AG10803 (cell line): ENCODE measurements at places on chromosomes 16 and 17.
A peak's percentile ranks its signal among the peaks of the same experiment; 100 is the strongest.

DNA sequence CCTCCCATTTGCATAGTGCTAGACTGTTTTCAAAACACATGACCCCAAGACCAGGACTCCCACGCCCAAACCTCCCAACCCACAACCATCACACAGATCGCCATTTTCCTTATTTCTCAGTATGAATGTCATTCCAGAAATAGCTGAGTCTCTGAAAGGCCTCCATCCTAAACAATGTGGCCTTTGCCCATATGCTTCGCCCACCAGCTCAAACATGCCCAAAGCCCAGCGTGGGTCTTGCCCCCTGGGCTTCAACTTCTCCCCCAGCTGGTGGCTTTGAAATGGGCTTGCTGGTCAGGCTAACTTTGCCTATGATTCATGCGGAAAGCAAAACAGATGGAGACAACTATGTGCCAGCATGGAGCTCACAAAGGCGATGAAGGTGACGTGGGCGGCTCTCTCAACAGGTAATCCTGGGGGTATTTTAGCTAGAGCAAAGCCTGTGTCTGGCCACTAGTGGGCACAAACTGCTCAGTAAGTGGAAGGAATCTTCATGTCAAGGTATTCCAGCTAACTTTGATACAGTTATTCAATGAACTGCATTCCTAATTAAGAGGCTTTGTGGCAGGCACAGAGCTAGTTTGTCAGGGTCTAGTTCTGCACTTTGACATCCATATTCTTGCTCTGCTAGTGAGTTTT is 17.1 kb downstream of the PMP22 start:
- peak; percentile 17 for DNase-seq

GRCh38 chr16:23306199-23307100 is 4.3 kb downstream of the SCNN1B start:
- no peak for DNase-seq

DNA sequence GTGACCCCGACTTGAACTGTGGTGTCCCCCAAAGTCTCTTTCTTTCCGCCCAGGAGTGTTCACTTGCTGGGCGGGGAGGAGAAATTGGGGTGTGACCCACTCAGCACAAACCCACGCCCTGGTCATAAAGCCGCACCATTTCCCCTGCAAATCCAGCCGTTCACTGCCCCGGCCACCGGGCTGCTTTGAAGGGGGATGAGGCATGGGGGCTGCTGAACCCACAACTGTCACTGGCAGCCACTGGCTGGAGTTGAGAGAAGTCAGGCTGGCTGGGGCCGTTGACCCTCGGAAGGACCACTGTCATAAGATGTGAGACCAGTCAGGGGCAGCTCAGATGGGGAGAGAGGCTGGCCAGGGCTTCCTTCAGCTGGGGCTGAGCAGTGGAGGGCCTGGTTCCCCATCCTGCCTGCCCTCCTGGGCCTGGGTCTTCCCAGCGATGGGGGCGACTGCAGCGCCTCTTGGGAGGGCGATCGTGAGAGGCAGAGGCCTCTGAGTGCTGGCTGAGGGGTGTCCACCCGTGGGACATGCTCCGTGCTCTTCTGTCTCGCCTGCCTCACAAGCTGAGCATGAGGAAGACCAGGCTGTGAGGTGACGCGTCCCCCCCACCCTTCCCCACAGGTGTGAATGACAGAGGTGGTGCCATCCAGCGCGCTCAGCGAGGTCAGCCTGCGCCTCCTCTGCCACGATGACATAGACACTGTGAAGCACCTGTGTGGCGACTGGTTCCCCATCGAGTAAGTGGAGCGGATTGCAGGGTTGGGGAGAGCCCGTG is 19.5 kb downstream of the C16orf90 start:
- DNase-seq = no peak

- no peak for DNase-seq
Observed at GRCh38 chr17:31550389-31551056, 159.0 kb downstream of the RAB11FIP4 start.

DNA sequence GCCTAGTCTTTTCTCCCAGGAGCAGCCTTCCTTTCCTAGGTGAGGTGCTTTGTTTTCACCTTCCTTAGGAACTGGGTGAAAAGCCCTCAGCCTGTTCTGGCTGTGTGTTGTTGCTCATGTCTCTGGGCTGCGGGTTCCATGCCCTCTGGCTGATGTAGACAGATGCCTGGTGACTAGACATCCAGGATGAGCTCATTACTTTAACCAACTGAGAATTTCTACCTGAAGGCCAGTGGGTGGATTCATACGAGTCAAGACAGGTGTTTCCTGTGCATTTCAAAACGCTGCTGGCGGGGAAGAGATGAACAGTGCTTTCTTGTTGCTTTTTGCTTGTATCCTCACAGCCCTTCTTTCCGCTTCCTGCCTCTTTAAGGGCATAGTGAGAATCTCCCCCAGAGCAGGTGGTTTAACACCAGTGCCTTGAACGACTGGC is 22.3 kb downstream of the SAP30BP start:
- DNase-seq = no peak

DNA sequence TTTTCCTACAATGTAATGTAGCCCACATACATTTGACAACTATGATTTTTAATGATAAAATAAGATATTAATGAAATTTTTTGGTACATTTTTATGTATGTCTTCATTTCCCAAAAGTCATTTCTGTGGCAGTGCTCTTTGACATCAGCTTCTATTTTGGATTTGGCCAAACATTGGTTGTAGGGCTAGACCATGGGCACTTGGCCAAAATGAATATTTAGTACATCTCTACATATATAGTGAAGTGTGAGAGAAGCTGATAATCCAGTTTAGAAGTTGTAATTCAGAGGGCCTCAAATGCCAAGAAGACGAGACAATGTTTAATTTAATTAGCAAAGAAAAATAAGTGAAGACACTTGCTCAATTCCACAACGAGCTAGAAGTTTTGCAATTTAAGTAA is 724.9 kb upstream of the SOX9 start:
- DNase-seq = no peak

GRCh38 chr17:59804901-59805465 is 87.8 kb downstream of the TUBD1 start:
- peak; percentile 49 for DNase-seq

- DNase-seq = no peak
Observed at GRCh38 chr17:42848093-42848492, 2.9 kb upstream of the AOC3 start.

DNA sequence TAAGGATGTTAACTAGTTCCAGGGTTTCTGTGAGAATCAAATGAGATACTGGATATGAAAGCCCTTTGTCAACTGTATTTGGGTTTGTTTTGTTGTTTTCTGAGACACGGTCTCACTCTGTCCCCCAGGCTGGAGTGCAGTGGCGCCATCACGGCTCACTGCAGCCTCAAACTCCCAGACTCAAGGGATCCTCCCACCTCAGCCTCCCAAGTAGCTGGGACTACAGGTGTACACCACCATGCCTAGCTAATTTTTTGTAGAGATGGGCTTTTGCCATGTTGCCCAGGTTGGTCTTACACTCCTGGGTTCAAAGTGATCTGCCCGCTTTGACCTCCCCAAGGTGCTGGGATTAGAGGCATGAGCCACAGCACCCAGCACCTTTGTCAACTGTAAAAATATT is 8.9 kb downstream of the SUPT4H1 start:
- no peak for DNase-seq

DNA sequence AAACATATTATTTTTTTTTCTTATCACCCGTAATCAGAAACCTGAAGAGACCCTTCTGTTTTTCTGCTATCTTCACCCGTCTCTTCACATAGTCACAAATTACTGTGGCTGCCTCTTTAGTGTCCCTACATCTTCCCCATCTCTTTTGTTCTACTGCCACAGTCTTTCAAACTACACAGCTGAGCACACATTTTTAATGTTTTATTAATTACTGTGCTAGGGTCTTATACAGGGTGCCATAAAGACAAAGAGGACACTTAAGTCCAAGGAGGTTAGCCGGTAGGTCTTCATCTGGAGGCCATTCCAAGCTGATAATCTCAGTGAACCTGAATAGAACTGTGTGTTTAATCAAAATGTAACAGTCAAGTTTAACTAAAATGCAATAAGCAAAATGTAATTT is 20.7 kb downstream of the CNTNAP4 start:
- no peak for DNase-seq

- no peak for DNase-seq
Observed at GRCh38 chr17:4978726-4979125, 8.7 kb downstream of the CAMTA2 start.

- peak; percentile 18 for DNase-seq
Observed at GRCh38 chr16:46715769-46716305, 26.4 kb downstream of the ORC6 start.

DNA sequence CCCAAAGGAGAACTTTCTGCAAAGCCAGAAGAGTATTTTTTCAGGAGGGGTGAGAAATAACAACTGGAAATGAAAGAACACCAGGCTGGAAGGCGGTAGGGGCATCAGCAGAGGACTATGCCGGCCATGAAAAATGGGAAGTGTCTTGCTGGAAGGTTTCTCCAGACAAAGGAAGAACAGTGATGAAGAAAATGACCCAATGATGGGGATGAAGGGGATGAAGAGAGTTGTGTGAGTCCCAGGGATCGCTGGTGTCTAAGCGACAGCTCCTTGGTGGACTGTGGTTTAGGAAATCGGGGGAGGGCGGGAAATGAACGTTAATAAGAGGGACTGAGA is 623 bp downstream of the TTLL6 start:
- DNase-seq = no peak

- DNase-seq = peak; percentile 52
Observed at GRCh38 chr17:39174920-39175694, 9.1 kb upstream of the ARL5C start.

- no peak for DNase-seq
Observed at GRCh38 chr16:59188029-59188428, 453.9 kb upstream of the GOT2 start.

GRCh38 chr17:27956601-27957445 is 63.7 kb upstream of the LYRM9 start:
- peak; percentile 22 for DNase-seq

GRCh38 chr17:36943250-36944191 is 5.2 kb upstream of the AATF start:
- no peak for DNase-seq

DNA sequence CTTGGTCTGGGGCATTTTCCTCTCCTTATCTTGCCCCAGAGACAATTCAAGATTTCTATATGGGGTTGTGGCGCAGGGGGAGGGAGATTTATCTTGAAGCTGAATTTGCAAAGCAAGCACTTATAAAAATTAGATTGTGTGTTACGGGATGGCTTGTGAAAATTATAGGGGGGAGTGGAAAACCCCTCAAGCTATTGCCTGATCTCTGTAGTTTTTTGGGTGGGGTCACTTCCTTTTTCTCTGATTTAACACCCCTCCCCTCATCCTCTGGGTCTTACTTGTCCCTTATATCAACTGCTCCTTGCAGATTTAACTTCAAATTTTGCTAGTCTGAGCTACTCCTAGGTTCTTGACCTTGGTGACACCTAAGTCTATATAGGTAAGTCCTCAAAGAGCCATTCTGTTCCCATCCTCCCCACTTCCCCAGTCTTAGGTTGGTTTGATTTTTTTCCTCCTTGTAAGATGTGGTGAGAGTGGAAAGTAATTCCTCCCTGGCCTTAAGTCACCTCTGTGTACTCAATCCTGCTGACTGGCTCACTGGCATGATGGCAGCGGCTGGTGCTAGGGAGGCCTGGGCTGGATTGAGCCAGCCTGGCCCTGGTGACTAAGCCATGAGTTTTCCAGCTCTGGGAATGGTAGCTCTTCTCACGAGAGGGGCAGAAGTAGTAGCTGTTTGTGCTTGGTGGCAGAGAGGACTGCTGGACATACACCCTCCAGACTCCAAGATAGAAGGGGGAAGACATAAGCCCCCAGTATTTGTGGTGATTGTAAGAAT is 2.3 kb downstream of the ARL4D start:
- peak; percentile 88 for DNase-seq

DNA sequence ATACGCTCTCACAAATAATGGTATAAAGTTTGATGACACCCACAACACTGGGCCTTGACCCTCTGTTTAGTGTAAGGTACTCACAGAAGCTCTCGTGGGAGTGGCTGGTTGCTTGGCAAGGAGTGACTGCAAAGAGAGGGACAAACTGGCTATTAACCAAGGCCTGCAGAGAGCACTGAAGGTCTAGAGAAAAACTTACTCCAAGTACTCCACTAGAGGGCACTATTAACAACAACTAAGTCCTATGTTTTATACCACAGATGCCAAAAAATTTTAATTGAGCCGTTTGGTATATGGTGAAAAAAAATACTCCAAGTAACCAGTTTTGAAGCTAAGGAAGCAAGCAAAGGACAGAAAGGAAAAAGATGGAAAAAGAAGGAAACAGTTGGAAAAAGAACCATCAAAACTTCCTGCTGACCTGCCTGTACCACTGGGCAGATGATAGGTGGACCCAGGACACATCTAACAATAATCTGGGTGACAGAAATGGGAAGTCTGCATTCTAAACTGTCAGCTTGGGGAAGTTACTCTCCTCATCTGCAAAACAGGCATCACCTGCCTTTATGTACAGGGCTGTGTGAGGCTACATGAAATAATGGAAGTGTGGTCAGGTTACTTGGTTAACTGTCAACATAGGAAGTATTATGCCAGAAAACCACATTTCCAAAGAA is 23.2 kb downstream of the DYNC1LI2 start:
- DNase-seq = peak; percentile 81

- DNase-seq = peak; percentile 60
Observed at GRCh38 chr17:40058186-40058784, 4.1 kb upstream of the MED24 start.

GRCh38 chr17:7045492-7046126 is 1.7 kb upstream of the SLC16A11 start:
- DNase-seq = peak; percentile 81

DNA sequence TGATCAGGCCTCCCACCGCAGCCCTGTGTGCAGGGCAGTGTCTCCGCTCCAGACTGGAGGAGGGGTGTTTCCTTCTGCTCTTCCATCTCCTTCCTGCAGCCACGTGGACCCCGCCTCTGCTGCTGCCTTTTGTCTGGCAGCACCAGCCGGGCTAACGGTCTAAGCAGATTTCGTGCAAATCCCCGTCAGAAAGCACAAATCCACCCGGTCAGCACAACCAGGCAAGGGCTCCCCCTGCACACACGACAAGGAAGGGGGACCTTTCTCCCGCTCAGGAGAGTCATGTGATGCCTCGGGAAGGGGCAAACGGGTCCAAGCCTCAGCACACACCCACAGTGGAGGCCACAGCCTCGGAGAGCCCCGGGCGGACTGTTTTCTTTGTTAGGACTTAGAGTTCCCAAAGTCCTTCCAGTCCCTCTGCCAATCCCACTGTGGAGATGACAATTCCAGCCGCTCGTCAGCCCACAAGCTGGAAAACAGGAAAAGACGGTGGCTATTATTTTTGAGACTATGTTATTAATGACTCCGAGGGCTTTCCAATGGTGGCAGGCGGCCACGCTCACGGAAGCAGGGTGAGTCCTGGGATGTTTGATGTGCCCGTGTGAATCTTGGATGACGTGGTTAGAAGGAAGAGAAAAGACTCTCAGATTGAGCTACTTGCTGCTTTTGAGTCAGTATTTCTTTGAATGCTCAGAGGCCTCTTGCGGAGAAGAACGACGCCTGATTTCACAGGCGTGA is 22.5 kb upstream of the MEAK7 start:
- DNase-seq = peak; percentile 63

DNA sequence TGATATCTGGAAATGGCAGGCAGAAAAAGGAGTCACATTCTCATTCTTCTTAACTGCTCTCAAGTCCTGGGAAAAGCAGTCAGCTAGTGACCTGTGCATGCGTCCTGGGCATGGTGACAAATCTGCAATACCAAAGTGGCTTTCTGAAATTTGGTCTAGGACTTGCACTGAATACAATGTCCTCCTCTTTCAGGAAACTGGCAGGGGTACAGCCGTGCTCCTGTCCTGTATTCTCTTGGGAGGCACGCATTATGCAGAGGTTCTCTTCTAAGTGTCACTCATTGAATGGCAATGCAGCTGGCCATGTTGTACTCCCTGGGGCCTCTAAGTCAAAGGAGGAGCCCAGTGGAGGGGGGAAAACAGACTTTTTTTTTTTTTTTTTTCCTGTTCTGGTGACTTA is 10.6 kb downstream of the PHF12 start:
- DNase-seq = no peak
